ENCODE measurements at places on chromosomes 4 and X. TPM values are rescaled to one million over a fixed set of nuclear protein-coding genes. Genes with fewer than 3 reads are reported as not detected.

DNA sequence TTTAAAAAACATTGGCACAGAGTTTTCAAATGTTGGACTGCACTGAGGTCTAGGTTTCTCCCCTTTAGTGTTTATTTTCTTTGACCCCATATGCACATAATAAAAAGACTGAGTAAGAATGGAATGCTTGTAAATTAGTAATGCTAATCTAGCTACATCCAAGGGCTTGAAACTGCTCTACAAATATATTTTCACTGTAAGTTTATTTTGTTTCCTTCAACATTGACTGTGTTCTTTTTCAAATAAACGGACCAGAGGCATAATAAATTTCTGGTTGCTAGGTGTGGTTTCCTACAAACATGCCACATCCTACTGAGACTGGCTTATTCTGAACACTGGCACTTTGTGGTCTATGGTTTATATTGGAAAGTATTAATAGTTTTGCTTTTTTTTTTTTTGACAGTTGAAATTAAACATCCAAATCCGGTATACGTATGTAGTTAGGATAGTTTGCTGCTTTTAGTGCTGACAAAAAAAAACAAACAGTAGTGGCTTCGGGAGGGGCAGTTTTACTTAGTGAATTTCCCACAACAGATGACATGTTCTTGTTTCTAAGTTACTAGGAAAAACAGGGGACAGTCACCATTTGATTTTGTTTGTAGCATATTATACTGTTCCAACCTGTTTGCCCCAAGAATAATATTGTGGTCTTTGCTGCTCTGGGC lies 13.2 kb downstream of the CA5B start:
- no peak for DNase-seq

DNA sequence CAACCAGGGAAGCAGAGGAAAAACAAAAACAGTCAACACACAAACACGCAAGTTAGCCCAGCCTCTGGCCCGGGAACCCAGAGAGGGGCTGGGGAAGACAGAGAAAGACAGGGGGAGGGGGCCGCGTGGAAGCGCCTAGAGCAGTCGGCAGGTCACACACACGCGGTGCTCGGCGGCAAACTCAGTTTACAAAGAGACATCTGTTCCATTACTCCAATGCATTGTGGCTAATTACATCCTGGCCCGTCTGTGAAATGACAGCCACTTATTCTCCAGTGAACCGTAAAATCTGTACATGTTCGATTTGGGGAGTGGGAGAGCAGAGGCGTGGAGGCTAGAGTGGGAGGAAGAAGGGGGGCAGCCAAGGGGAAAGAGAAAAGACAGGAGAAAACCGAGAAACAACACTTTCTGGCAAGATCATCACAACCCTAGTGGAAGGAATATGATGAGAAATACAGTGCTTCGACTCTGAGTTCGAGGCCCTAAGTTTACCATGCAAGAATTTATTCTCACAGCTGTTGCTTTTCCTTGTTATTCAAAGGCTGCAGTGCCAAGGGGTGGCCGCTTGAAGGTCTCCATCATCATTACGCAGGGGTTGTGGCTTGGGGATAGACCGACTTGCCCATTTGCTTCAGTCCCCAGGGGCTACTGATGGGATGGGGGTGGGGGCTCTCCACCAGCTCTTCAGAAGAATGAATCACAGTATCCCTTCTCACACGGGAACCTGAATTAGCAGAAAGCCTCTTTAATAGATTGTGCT lies 167.7 kb downstream of the MGST2 start:
- DNase-seq, result no peak

GRCh38 chr4:83731609-83732008 lies 195.7 kb downstream of the GPAT3 start:
- DNase-seq, result no peak

The SERPINA7 gene
- polyA plus RNA-seq, result 0.16 TPM

The LRRC66 gene
- 0.16 TPM for polyA plus RNA-seq
